ENCODE measurements at places on chromosomes 3 and 15. TPM values are rescaled to one million over a fixed set of nuclear protein-coding genes. Genes with fewer than 3 reads are reported as not detected.

CGNL1 gene
- total RNA-seq, result 4.7 TPM

DOCK3 gene
- total RNA-seq, result 0.32 TPM

ACKR2 gene
- total RNA-seq, result 3.2 TPM

ROBO1 gene
- total RNA-seq, result 9.4 TPM

SGO1 gene
- total RNA-seq, result 19.5 TPM

CHP1 gene
- total RNA-seq, result 251 TPM

TUSC7 gene
- total RNA-seq, result not detected

PLSCR4 gene
- 20.1 TPM for total RNA-seq

PLA2G4B gene
- total RNA-seq, result 2.2 TPM

- no peak for DNase-seq
Measured at GRCh38 chr3:177348974-177349373, 151.7 kb upstream of the TBL1XR1 start.

DNA sequence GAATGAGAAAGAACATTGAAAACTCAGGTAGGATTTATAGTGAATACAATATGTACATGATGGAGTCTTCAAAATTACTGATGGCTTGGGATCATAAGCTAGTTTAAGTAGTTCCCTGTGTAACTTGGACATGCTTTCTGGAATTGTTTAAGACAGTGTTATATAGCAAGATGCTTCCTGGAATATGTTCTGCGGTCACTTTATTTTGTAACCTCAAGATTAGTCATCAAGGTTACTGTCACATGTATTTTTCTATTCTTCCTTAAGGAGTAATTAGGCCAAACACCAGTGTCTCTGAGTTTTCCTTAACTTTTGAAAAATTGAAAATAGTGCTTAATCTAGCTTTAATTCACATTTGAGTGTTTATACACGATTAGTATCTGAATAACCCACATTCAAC, 760.3 kb upstream of the ARRDC4 start:
- DNase-seq, result no peak

DNA sequence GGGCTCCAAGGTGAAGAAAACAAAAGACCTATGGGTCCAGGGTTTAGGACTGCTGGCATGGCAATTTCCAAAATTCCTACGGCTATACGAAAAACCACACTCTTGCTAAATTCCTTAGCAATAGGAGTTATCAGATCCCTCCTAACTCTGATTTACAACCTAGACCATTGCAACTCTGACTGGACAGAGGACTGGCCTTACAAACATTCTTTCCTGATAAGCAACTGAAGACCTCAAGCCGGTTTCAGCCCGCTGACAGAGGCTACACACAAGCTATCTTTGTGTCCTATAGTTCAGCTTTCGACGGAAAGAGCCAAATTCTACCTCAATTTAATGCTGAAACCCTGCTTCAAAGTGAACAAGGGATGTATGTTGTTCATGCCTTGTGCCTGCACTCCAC, 38.3 kb upstream of the AGBL1 start:
- no peak for DNase-seq

DNA sequence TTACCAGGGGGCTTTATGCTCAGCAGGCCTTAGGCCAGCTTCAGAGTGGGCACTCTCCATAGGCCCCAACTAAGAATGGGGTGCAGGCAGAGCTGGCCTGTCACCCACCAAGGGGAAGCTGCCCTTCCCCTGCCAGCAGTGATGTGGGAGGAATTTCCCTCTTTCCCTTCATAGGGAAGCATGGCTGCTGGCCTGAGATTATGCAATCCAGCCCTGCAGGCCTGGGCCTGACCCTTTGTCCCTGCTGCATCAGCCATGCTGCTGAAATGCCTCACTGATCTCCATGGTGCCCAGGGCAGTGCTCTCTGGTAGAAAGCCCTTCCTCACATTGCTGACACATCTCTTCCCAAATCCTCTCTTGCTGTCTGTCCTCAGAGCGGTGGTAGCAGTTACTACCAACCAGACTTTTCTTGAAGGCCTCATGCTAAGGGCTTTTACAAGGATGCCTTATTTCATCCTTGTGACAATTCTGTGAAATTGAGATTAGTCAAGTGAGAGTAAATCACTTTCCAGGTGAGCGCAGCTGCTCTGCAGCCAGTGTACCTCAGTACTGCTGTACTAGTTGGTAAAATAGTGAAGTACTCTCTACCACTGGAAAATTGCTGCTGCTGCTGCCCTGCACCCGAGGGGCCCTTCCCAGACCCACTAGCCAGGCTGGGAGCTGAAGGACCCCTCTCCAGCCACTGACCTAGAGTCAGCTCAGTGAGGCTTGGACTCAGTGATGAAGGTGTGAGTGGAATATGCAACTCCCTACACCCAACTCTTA, 33.8 kb downstream of the MRAS start:
- peak; percentile 38 for DNase-seq

DNA sequence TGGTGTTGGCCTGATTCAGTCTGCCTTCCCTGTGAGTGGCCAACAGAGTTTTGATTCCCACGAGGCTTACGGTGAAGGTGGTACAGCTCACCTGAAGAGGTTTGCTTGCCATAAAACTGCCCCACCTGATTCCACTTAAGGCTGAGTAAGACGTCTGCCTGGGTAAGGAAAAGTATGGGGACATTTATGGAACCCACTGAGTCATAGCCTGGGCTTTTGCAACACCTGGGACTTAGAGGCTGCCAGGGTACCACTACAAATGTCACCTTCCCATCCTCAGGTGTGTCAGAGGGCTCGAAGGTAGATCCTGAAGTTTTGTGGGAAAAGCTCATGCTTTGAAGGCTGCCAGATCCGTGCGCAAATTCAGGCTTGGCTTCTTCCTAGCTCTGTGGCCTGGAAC, 56.9 kb upstream of the SLCO2A1 start:
- DNase-seq, result no peak

GRCh38 chr3:123719862-123720453, 135.1 kb upstream of the HACD2 start:
- DNase-seq, result no peak

DNA sequence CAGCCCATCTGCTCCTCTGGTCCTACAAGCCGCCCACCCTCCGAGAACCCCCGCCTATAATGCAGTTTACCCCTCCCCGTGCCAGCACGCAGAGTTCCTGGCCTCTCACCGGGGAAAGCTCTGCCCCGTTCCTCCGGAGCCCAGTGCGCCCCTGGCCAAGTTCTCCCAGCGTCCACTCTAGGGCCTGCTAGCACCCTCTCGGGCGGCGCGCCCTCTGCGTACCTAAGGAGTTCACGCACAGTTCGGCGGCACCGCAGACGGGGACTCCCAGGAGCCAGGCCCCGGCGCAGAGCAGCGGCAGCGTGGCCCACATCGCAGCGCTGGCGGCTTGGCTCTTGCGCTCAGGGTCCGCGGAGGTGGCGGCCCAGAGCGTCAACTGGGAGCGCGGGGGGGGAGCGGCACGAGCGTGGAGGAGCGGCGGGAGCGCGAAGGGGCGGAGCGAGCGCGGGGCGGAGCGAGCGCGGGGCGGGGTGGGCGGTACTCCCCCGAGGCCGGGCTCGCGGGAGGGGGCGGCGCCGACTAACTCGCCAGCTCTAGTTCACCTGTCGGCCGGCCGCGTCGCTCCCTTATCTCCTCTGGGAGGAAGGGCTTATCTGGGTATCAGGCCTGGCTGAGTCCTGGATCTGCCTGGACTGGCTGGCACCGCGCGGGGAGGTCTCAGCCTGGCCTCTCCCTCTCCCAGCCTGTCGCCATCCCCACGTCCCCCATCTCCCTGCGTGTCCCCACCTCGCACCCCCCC, at the start of gene CTSH:
TSS of gene CTSH (minus strand) at position 378 of the 739 bp plus-strand sequence. CDS start at position 313, 65 bp downstream.
- peak; percentile 92 for DNase-seq

DNA sequence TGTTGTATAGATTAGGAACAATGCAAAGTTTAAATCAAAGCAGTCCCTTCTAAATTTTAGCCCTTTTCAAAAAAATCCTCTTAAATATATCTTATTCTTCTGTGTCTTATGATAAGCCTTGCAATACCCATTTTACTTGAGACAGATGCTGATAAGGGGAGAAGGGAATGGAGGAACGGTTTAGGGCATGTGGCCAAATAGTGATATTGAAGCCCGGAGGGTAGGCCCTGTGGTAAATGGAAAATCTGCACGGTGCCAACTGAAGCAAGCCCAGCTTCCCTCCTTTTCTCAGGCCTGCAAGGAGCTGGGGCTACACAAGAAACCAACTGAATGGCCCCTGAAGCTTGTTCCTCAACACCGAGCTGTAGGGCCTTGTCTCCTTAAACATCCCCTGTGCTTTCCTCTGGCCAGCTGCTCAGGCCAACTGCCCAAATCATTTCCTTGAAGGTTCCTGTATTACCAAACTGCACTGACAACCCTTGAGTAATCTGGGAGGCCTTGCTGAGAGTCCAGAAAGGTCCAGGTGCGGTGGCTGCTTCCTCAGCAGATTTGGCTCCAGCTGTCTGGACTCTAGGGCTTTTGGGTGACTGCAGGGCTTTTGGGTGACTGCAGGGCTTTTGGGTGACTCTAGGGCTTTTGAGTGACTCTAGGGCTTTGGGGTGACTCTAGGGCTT, 67.2 kb downstream of the NCEH1 start:
- no peak for DNase-seq

DNA sequence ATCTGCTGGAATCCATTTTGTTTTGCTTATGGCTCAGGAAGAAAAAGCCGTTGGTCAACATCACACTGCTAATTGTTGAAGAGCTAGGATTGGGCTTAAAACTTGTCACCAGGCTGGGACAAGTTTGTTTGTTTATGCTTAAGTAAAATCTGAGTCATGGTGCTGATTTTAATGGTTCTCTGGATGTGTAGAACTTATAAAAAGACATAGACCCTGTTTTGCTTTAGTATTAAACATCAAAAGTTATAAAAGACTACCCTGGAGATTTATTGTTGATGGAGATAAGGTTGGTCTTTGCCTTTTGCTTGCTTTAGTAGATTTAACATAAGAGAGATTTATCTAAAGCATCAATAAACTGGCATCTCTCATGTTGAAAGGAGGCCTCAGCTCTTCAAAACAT, 348.2 kb upstream of the GOLIM4 start:
- DNase-seq, result no peak

DNA sequence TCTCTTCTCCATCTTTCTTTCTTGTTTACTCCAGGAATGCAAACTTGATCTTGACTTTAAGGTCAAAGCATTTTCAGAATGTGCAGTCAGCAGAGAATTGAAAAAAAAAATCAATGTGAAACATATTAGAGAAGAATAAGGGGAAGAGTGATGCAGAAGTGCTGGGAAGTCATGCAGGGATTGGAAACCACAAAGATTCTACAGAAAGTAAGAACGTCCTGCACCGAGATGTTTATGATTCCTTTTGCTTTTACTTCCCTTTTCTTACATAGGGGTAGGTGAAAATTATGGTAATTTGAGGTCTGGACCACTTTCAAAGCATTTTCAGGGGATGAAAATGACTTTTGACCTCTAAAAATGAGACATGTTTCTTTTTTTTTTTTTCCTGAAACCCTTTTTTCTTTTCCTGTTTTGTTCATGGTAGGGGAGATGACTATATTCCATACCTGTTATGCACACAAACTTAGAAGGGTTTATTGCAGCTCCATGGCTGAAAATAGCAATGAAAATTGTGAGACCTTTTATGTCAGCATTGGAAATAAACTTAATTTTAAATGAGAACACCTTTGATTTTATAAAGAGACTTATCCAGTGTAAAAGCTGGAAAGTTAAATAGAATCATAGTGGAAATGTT, 623.5 kb upstream of the TBL1XR1 start:
- no peak for DNase-seq

GRCh38 chr3:127226457-127226856, 33.5 kb downstream of the PRR23E start:
- DNase-seq, result no peak

DNA sequence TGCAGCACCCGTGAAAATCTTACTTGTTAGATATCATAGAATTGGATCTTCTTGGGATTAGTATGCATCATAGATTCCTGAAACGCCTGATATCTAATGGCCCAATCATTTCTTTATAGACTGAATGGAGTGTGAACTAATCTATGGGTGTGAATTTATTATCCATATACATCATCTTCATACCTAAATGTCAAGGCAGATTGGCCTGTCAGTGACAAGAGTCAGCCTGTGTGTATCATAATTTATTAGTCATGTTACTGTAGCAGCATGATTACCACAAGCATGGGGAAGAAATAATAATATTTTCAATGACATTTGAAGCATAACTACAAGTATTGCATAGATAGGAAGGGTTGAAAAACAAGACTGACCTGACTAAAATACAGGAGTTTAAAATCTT, 235.8 kb downstream of the RAP2B start:
- no peak for DNase-seq

GRCh38 chr15:85858586-85859375, 64.1 kb upstream of the KLHL25 start:
- DNase-seq, result peak; percentile 81

DNA sequence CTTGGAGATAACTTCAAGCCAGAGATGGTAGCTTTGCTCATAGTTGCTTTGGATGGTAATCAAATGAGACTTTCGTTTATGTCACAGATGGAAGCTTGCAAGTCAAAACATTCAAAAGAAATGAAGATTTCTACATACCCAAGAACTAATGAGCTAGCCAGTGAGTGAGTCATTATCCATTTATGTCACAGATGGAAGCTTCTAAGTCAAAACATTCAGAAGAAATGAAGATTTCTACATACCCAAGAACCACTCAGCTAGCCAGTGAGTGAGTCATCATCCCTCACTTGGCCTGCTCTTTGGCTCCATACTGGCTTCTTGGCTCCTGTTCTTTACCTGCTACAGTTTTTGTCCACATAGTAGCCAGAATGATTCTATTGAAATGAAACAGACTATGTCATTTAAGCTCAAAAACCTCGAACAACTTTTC, 559.8 kb upstream of the CBLB start:
- no peak for DNase-seq

- DNase-seq, result no peak
Measured at GRCh38 chr3:16205156-16205870, 30.8 kb downstream of the GALNT15 start.

GRCh38 chr3:138625707-138626365, 17.3 kb downstream of the FAIM start:
- no peak for DNase-seq

DNA sequence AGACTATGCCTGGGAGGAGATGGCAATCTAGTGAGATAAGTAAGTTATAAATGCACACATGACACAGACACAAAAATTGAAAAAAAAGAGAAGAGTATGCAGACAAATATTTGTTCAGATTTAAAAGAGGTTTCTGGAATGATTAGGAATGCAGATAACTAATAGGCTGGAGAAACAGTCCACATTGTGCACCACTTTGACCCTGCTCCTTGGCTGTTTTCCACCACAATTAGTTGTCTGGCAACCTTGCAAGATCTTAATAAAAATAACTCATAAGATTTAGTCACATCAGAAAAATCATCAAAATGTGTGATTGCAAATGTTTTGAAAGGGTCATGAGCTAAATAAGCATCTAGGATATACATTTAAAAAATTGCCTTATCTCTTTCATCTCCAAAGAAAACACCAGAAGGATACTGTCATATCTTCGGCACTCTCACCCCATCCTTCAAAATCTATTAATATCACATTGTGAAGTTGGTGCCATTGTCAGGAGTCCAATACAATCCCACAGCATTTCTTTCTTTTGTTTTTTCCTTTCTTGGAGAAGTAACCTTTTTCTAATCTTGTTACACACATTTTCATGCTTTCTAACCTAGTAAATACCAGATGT, 153.7 kb upstream of the KCNMB2 start:
- DNase-seq, result no peak

- DNase-seq, result peak; percentile 19
Measured at GRCh38 chr3:101072300-101072699, 79.1 kb upstream of the ABI3BP start.

GRCh38 chr3:64265646-64266045, 40.4 kb upstream of the PRICKLE2 start:
- DNase-seq, result no peak

Data from colonic mucosa (tissue), 4 donors.